Liver (tissue), 10 donors: ENCODE measurements at places on chromosomes 12 and 14. TPM values are rescaled to one million over a fixed set of nuclear protein-coding genes. Genes with fewer than 3 reads are reported as not detected.

DNA sequence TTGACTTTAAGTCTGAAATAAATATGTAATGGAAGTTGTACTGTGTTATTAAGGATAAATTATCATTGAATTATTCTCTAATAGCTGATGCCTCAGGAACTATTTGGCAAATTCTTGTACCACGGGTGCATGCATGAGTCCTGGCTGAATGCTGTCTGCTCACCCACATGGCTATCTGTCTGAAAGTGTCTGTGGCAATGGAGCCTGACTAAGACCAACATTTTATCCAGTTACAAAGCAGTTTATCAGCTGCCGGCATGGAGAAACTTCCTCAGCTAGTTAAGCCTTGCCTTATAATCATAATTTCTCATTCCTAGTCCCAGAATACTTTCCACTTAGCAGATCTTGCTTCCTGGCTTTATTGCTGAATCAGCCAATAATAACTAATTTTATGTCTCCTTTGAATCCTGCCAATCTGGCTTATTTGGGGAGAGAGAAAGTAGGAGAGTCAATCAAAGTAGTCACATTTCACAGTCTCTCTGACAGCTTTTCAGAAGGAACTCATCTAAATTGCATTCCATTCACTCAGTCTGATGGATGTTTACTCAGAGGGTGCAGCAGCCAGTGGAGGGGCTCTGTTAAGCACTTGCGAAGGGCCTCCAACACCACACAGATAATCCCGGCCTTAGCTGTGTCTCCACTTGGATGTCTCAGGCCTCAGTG is 280.6 kb upstream of the CLEC14A start:
- no peak for DNase-seq

DNA sequence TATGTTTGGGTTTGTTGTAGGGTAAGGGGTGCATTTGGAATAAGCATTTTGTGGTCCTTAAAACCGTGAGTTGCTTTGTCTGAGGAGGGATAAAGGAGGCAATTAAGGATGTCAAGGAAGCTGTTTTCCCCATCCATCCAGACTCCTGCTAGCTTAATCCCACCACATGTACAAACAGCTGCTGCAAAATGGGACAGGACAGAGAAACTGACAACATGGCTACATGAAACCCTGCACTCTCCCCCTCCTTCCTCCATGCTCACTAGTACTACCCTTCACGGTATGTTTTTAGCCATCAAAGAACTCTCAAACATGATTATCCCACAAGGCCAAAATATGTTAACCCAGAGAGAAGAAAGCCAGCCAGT is 20.6 kb downstream of the ST8SIA1 start:
- no peak for DNase-seq

DNA sequence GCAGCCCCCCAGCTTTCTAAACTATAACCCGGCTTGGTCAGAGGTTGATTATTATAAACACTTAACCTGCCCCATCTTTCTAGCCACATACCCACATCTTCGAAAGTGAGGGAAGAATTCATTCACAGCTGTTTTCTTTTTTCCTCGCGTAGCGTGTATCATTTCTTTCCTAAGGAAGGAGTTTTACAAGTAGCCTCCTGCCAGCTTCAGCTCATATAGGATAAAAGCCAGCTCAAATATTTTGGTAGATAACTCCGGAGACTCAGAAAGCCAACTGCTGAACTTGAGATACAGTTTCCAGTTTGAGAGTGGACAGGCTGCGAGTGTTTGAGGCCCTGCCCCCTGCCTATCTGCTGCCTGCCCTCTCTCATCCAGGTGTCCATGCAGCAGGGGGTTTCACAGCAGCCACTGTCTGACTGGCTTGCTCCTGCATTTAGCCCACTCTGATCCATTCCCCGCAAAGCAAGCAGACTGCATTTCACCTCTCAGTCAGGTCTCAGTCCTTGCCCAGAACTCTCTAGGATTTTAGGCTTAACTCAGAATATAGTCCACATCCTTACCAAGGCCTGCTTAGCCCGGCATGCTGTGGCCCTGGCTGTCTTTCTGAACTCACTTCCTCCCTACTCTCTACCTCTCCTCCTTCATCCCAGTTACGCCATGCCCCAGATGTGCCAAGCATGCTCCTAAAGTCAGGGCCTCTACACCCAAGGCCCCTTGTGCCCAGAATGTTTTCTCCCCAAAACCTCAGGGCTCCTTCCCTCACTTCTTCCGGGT is 46.9 kb downstream of the EVL start:
- no peak for DNase-seq

Gene EPS8
- total RNA-seq, result 13.7 TPM

Gene TEX52
- total RNA-seq, result not detected

Gene BCL2L14
- total RNA-seq, result 2.5 TPM

Gene A2M
- 1,731 TPM for total RNA-seq
